ENCODE measurements at places on chromosomes 11 and 22.

GRCh38 chr22:21032037-21032867 lies at the start of gene SLC7A4:
TSS of gene SLC7A4 (minus strand) at chr22:21032561. CDS start at chr22:21031812, 749 bp downstream.
- no peak for DNase-seq

GRCh38 chr11:96185220-96185768 lies 157.7 kb downstream of the MAML2 start:
- no peak for DNase-seq

- DNase-seq, result no peak
Measured at GRCh38 chr22:29105468-29105867, 32.6 kb downstream of the KREMEN1 start.

DNA sequence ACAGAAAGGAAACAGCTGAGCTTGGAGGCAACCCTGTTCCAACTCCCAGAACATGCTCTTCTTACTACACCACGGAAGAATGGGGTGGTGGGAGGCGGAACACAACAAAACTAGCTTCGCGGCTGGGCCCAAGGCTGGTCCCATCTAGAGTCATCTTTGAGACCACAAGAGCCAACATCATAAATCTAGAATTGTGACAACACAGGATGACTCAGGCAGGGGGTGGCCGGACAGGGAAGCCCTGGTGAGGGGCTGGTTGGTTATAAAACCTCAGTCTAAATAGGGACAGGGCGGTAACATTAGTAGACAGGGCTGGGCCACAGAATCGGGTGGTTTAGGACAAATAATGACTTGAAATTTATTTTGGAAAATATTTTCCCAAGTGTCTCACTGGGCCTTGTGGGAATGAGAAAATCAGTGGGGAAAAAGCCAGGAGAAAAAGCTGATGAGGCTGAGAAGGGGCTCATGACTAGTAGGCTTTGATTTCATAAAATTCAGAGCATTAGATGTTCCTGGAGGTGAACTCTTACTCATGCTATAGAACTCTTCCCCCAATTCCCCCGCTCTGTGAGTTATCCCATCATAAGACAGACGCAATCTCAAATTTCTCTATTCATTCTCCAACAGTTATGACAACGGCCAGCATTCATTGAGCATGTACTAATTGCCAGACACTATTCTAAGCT lies 151.8 kb upstream of the TIMP3 start:
- no peak for DNase-seq

DNA sequence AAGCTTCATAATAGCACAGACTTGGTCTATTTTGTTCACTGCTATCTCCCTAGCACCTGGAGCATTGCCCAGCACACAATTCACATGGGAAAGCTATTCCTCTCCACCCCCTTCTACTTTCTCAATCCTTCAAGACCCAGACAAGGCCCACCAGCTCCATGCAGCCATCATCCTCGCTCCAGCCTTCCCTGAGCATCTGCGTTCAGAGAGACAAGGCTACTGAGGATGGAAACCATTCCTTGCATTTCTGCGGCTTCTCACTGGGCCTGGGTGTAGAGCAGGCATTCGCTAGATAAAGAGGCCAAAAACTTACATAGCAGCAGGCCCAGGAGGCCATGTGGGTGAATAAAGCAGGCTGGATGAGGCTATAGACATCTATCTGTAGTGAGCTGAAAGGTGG lies 530.8 kb downstream of the BUD13 start:
- DNase-seq, result no peak

GRCh38 chr11:69860796-69861445 lies 41.7 kb upstream of the FGF3 start:
- no peak for DNase-seq

DNA sequence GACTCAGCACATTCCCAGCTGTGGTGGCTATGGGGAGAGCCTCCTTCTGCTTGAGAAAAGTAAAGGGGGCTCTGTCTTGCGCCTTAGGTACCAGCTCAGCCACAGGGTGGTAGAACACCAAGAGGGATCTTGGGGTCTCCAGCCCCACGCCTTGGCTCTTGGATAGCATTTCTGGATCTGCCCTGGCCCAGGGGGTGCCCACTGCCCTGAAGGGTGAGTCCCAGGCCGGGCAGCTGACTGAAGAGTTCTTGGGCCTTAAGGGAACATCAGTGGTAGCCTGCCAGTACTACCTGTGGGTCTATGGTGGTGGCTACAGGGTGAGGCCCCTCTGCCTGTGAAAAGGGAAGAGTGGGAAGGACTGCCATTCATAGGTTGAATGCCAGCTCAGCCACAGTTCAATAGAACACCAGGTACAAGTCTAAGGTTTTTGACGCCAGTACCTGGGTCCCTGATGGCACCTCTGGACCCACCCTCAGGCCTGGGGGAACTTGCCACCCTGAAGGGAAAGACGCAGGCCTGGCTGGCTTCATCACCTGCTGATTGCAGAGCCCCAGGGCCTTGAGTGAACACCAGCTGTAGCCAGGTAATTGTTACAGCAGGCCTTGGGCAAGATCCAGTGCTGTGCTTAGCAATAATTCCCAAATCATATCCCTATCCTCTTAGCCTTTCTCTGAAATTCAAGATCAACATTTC lies 3.9 kb downstream of the CWF19L2 start:
- DNase-seq, result no peak

DNA sequence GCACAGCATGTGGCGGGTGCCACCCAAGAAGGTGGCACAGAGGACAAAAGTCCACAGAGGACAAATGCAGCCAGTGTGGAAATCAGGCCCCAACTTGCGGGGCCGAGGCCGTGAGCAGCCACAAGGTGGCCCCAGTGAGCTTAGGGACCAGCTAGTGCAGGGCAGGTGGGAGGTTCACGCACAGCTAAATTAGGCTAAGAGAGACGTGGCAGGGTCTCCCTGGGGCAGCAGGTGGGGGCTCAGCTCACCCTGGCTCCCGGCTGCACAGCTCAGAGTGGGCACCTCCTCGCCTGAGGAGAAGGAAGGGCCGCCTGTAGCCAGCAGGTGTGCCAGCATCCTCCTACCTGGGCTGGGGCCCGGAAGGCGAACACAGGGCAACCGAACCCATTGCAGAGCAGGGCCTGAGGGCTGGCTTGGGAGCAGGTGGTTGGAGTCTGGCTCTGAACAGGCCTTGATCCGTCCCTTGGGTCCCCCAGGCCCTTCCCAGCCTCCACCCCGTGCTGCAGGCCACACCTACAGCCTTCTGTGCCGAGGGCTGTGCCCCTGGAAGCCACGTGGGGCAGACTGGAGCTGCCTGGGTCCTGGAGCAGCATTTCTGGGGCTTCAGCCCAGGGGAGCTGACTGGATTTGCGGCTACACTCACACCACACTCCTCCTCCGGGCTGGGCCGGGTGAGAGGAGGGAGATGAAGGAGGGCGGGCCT lies 26.1 kb upstream of the CELSR1 start:
- peak; percentile 73 for DNase-seq

GRCh38 chr11:124745835-124746620 lies 6.0 kb downstream of the VSIG2 start:
- DNase-seq, result no peak

DNA sequence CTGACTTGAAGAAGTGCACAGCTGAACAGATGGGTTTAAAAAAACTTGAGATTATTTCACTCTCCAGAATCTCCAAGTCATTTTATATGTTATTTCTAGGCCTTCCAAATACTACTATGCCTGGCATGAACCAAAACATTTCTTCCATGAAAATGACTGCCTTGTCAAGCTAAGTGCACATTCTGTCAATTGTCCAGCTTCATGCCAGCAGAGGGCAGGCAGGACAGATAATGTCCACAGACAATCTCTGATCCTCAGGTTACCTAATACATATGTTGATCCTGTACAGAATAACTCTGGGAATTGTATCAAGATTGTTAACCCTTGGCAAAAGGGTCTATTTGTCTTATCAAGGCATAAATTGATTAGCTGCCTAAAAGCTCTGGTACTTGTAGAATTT lies 229.5 kb downstream of the AASDHPPT start:
- no peak for DNase-seq

DNA sequence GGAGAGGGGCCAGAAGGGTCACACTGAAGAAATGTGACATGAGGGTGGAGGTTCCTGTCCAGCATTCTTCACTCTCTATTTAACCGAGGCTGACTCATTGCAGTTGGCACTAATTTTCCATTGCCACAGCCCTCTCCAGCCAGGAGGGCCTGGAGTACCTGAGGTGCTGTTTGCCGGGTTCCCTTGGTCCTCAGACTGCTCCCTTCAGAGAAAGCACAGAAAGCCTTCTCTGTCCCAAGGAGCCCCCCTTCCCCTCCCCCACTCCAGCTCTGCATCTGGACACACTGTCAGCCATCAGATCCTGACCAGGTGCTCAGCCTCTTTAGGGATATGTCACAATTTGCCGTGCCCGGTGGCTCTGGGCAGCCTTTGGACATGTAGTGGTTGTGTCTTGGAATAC lies 3.2 kb upstream of the C11orf91 start:
- no peak for DNase-seq

GRCh38 chr11:128397362-128397761 lies 190.0 kb downstream of the ETS1 start:
- DNase-seq, result no peak

DNA sequence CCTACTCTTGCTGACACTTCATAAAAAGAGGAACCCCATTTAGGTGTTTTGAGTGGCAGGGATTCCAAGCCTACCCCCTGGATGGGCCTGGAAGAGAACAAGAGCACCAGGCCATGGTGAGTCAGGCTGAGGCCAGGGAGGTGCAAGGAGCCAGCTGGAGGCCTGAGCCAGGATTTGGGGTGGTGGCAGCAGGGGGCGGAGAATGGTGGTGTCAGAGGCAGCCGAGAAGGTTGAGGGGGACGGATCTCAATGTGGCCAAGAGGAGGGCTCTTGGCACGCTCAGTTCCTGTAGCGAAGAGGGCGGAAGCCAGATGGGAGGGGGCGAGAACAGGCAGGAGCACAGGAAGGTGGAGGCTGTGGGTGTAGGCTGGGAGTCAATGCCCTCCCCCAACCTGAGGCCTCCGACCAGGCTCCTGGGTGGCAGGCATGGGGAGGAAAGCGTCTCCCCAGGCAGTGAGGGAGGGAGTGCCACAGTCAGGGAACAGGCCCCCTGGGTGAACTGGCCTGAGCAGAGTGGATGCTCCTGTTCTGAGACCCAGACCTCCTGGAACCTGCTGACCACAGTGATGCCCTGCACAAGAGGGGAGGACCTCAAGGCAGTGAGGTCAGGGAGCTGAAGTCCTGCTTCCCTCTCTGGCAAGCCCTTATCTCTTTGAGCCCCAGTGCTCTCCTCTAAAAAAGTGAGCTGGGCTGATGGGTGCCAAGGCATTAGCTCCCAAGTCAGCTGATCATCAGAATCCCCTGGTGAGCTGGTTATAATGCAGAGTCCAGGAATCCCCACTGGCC lies 13.9 kb downstream of the RTN4RL2 start:
- no peak for DNase-seq

DNA sequence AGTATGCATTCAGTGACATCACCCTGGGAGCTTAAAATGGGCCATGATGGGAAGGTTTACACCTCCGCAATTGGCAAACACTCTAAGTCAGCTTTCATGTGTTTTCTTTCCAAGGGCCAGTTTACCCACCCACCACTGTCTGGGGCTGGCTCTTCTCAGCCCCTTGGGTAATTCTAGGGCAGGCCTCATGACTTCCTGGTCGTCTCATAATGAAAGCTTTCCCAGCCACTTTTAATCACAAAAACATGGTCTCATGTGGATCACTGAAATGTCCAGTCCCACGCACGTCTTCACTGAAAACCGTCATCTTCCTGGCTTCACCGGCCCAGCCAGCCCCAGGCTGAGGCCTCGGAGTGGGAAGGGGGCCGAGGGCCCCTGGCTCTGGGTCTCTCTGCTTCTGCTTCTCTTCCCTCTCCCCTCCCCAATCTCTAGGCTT lies 58.5 kb upstream of the ANO1 start:
- no peak for DNase-seq

DNA sequence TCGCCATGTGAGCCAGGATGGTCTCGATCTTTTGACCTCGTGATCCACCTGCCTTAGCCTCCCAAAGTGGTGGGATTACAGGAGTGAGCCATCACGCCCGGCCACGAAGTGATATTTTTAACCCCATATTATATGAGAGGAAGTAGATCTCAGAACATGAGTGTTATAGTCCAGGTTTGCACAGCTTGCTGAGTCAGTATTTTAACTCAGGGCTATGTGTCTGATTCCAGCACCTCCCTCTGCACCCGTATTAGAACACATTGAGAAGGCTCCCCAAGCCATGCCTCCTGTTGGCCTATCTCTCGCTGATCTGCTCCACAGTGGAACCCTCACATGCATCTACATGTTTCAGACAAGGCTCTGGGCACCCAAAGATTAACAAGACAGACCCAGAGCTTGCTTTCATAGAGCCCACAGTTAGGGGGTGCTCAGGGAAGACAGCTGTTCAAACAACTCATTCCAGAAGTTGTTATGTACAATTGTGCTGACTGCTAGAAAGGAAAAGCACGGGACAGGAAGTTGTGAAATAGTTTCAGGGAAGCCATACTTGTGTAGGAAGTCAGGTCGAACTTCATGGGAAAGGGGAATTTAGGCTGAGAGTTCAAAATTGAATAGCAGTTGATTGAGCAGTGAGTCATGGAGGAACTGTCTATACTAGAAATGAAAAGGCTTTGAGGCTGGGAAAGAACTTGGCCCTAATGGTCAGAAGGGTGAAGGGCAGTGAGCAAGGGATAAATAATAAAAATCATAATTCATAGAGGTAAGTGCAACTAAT lies 49.3 kb upstream of the CLPB start:
- no peak for DNase-seq

GRCh38 chr11:24819006-24819405 lies 322.2 kb downstream of the LUZP2 start:
- no peak for DNase-seq

All from stimulated activated CD4-positive, alpha-beta T cell treated with anti-CD3 and anti-CD28 coated beads, Interleukin-4, amount 100 ng/mL, for 48 hours (primary cell).